ENCODE measurements at places on chromosomes 7 and 10. TPM values are rescaled to one million over a fixed set of nuclear protein-coding genes. Genes with fewer than 3 reads are reported as not detected.

GRCh38 chr7:134804351-134804750 lies 24.9 kb downstream of the CALD1 start:
- DNase-seq = no peak

CALY gene
- not detected for total RNA-seq

RARRES2 gene
- 9.4 TPM for total RNA-seq

- DNase-seq = peak; percentile 34
Measured at GRCh38 chr7:142519079-142520078, 229.9 kb upstream of the PRSS1 start.

GRCh38 chr10:10056961-10057360 lies 960.7 kb upstream of the CELF2 start:
- DNase-seq = no peak

- no peak for DNase-seq
Measured at GRCh38 chr7:782718-783449, 49.4 kb upstream of the SUN1 start.

- DNase-seq = no peak
Measured at GRCh38 chr7:158861004-158861787, 4.8 kb downstream of the DYNC2I1 start.

GDI2 gene
- total RNA-seq = 341 TPM

DNA sequence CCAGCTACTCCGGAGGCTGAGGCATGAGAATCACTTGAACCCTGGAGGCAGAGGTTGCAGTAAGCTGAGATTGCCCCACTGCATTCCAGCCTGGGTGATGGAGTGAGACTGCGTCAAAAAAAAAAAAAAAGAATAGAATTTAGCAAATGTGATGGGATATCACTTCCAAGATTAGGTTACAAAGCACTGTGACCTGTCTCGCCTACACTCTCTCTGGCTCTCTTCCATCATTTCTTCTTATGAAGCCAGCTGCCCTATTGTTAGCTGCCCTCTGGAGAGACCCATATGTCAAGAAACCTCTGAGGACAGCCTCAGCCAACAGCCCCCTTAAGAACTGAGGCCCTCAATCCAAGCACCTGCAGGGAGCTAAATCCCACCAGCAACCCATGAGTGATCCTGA lies 28.2 kb downstream of the ARHGAP21 start:
- DNase-seq = no peak

CTBP2 gene
- total RNA-seq = 51.1 TPM

SLC18A2 gene
- not detected for total RNA-seq

DNA sequence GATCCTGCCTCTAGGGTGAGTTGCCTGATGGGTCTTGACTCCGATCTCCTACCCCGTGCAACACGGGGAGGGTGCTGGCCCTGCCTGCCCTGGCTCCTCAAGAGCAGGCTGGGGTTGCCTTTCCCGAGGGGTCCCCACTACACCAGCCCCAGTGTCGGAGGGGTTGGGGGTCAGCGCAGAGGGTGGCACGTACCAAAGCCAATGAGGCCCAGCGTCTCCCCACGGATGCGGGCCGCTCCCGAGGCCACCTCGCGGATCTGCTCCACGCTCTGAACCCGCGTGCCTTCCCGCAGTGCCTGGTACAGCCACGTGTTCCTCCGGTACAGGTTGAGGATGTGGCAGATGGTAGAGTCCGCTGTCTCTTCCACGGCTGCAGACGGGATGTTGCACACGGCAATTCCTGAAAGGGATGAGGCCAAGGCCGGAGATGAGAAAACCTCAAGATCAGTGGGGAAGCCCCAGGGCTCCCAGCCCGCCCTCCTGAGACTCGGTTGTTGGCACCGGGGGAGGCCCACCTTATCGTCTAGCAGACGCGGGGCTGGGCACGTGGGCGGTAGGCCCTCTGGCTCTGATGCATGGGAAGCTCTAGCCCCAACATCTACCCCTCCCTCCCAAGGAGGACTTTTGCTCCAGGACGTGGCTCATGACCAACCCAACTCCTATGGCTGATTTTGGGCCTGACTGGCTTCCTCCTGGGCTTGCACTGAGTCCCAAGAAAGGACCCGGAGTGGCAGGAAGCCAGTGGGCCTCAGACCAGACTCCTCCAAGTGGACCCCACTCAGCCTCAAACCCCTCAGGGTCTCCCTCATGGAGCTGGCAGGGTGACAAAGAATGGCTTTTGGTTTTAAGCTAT lies 56.1 kb downstream of the ZRANB1 start:
- no peak for DNase-seq

GAD2 gene
- total RNA-seq = not detected

DNA sequence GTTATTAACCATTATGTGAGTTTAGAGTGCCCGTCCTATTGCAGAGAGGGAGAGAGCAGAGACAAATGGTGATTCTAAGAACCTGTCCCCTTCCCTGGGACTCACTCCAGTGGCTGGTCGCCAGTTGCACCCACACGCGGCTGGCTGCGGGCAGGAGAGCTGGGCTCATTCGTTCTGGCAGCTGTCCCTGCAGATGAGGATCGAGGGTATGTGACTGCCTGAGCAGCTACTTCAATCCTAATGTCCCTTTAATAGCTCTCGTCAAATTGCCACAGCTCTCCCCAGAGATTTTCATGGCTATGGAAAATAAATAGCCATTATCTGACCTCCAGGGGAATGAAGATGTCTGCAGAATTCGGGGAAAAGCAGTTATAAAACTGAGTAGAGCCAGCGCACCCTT lies 41.6 kb downstream of the RBM28 start:
- DNase-seq = no peak

DNA sequence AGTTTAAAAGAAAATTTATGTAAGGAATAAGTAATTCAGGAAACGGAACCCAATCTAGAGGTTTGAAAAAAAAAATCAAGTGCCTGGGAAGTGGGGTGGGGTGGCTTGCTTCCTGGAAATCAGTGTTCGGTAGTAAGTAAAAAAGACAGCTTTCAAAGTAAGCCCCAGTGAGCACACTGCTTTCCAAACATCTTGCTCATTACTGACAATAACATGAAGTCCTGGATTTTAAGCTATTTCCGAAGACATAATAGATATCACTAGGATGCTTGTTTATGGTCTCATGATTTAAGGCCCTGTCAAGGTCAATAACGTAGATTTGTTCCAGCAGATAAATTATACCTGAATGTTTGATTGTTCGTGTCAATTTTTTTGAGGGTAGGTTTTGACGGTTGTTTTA lies 1.3 kb downstream of the STAMBPL1 start:
- no peak for DNase-seq

DNA sequence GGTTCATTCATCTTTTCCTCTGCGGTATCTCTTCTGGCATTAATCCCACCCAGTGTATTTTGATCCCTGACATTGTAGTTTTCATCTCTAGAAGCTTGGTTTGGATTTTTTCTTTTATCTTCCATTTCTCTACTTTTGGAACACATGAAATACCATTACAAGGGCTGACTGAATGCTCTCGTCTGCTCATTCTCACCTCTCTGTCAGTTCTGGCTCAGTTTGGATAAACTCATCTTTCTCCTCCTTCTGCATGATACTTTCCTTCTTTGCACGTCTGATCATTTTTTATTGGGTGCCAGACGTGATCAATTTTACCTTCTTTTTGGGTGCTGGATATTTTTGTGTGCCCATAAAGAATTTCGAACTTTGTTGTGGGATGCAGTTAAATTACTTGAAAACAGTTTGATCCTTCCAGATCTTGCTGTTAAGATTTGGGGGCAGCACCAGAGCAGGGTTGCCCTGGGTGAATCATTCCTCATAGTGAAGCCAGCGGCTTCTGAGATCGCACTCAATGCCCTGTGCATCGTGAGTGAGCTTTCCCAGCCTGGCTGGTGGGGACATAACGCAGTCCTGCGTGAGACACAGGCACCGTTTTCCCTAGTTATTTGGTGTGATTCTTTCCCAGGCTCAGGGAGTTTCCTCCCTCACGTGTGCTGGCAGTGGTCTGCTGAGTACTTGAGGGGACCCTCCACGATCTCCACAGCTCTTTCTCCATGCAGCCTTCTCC lies 53.8 kb downstream of the LHPP start:
- DNase-seq = no peak

DNA sequence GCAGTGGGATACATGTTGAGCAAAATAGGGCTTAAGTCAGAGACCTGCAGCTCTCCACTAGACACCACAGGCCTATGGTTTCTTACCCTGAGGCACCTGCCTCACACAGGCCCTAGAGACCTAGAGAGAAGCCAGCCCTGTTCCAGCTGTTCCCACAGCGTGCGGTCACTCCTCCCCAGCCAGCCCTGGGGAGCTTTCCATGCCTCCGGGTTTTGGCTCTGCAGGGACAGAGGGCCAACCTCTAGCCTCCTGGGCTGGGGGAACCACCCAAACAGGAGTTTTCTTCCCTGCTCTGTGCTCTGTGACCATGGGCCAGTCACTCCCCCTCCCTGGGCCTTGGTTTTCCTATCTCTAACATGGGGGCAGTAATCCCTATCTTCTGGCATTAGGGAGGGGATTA lies 33.0 kb downstream of the SH2B2 start:
- no peak for DNase-seq

DNA sequence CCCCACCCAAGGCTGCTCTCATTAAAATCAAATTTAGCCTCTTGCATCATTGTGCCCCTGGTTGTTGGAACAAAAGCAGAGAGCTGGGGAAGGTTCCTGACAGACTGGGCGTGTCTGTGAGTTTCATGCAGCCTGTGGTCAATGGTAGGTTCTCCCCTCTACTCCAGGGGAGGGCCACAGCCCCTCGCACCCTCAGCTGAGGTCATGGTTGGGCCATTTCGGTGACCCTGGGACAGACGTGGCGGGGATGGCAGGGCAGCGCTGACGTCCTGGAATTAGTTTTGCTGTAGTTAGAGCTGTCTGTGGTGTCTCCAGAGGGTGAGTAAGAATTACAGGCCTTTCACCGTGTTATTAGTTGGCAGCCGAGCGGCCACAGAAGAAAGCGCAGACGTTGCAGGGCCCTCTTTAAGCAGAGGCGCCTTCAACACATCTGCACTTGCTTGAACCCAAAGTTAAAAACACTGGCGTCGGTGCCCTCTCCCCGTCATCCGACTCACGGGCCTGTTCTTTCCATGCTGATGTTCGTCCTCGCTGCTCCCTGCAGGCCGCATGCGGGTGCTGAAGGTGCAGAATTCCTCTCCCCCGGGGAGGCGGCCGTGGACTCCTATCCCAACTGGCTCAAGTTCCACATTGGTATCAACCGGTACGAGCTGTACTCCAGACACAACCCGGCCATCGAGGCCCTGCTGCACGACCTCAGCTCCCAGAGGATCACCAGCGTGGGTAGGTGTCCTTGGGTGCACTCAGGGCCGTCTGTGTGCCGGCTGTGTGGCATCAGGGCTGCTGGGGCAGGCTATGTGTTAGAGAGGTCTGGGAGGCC lies 2.8 kb downstream of the FAM20C start:
- DNase-seq = no peak

COL13A1 gene
- total RNA-seq = 2.6 TPM

Measured in LHCN-M2 (cell line).